ENCODE measurements at places on chromosomes 4 and X.
A peak's percentile ranks its signal among the peaks of the same experiment; 100 is the strongest.

DNA sequence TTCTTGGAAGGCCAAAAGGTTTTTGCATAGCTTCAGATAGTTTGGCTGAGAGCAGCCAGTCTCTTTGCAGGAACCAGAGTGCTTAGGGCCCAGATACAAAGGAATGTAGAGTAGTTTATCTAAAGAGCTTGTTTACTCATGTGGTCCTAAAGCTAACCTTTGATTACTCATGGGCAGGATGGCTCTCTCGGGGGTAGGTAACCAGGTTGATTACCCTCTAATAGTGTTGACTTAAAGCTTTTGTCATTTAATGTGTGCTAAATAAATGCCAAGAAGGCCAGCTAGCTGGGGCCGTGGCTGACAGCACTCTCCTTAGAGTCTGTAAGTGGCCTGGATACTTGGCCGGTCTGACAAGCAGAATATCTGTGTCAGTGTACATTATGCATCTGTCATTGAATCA lies 69.7 kb upstream of the MAGEB16 start:
- no peak overlapping the region for H3K27ac ChIP-seq
- no peak overlapping the region for H3K4me3 ChIP-seq
- no peaks in the 10 kb centered on the region for H3K27me3 ChIP-seq
- no peaks in the 10 kb centered on the region for H3K4me1 ChIP-seq
- DNase-seq, result no peak

- no peak overlapping the region for H3K27ac ChIP-seq
- no peak overlapping the region for H3K4me3 ChIP-seq
- H3K27me3 ChIP-seq, result peaks cover 6% of the 10 kb centered on the region
- no peaks in the 10 kb centered on the region for H3K36me3 ChIP-seq
These were observed 5.8 kb downstream of the CPE start for GRCh38 chr4:165384598-165384997.

DNA sequence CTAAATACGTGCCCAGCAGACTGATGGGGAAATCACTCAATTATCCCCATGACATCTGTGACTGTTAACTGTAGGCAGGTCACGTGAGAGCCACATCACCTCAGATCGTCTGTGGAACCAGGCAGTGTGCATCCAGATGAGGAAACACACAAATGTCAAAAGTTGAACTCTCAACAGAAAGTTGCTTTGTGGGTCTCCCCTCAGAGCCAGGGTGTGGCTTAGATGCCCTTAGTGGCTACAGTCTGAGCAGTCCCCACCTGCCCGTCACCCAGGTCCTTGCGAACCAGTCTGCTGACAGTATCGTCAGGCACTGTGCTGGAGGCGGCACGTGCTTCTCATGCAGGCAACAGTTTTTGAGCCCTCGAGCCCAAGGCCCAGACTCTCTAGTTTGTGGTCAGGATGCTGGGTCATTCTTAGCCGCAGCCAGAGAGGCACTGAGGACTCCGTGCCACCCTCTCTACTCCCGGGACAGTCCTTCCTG lies 10.8 kb downstream of the TMEM187 start:
- peaks cover 4% of the 10 kb centered on the region for H3K27me3 ChIP-seq
- peak overlapping the region; percentile 69 for H3K27ac ChIP-seq
- DNase-seq, result no peak
- peaks cover 43% of the 10 kb centered on the region for H3K4me1 ChIP-seq

DNA sequence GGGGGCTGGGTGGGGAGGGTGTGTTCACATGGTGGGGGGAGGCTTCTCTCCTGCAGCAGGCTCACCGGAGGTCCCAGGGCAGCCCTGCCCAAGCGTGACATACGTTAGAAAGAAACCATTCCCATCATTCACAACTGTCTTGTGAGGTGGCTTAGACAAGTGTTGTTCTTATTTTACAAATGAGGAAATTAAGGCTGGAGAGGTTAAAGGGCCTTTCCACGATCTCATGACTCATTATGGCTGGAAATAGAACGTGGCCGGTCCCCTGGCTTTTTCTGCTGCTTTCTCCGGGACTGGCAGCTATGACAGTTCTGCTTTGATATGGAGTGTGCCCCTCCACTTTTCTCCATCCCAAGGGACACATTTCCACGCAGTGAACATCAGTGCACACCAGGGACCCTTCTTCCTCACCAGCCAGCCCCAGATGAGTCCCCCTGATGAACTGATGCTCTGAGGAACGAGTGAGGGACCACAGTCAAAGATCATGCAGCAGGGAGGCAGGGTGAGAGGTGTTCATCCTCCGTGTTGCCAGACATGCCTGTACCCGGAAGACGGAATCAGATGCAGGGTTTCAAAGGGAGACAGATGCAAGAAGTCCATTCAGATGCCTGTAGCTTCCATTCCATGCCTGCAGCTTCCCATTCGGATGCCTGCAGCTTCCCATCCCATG lies 64.0 kb upstream of the ACSL1 start:
- H3K36me3 ChIP-seq, result no peaks in the 10 kb centered on the region
- no peak overlapping the region for H3K27ac ChIP-seq
- no peak for DNase-seq
- no peak overlapping the region for H3K4me3 ChIP-seq
- no peaks in the 10 kb centered on the region for H3K4me1 ChIP-seq

DNA sequence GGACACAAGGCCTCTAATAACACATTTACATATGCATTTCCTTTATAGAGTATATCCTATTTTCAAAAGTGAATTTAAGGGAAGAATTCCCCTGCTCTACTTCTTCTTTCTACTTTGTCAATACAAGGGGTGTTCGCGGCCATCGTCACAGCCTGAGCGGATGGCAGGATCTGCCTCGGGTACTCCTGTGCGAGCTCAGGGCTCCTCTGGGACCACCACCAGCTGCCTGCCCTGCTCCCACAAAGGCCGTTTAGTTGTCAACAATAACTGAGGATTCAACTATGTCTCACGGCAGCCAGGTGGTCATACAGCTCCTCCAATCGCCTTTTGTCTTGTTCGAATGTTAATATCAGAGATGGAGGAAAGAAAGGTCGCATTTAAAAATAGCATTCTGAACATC lies 228.2 kb upstream of the TENM3 start:
- no peak for DNase-seq
- H3K4me1 ChIP-seq, result no peaks in the 10 kb centered on the region
- H3K27me3 ChIP-seq, result no peaks in the 10 kb centered on the region

- no peaks in the 10 kb centered on the region for H3K4me1 ChIP-seq
- no peak overlapping the region for H3K27ac ChIP-seq
- no peak for DNase-seq
- H3K4me3 ChIP-seq, result no peak overlapping the region
- no peaks in the 10 kb centered on the region for H3K27me3 ChIP-seq
- peaks cover 7% of the 10 kb centered on the region for H3K36me3 ChIP-seq
These were observed 56.4 kb downstream of the SCFD2 start for GRCh38 chr4:53309321-53310040.

- H3K27me3 ChIP-seq, result no peaks in the 10 kb centered on the region
- H3K4me3 ChIP-seq, result no peak overlapping the region
- DNase-seq, result no peak
- no peak overlapping the region for H3K27ac ChIP-seq
These were observed 57.0 kb downstream of the GPC3 start for GRCh38 chrX:133928365-133928764.

DNA sequence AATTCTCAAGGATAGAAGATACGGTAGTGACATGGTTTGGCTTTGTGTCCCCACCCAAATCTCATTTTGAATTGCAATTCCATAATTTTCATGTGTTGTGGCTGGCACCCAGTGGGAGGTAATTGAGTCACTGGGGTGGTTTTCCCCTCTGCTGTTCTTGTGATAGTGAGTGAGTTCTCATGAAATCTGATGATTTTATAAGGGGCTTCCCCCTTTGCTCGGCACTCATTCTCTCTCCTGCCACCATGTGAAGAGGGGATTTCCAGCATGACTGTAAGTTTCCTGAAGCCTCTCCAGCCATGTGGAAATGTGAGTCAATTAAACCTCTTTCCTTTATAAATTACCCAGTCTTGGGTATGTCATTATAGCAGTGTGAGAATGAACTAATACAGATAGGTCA lies 8.5 kb upstream of the SPANXN4 start:
- DNase-seq, result no peak
- no peaks in the 10 kb centered on the region for H3K36me3 ChIP-seq
- no peaks in the 10 kb centered on the region for H3K4me1 ChIP-seq
- H3K4me3 ChIP-seq, result no peak overlapping the region
- no peak overlapping the region for H3K27ac ChIP-seq
- H3K27me3 ChIP-seq, result no peaks in the 10 kb centered on the region

- H3K36me3 ChIP-seq, result no peaks in the 10 kb centered on the region
- H3K27me3 ChIP-seq, result no peaks in the 10 kb centered on the region
- no peak for DNase-seq
- H3K4me3 ChIP-seq, result no peak overlapping the region
These were observed 1976.7 kb upstream of the ADGRL3 start for GRCh38 chr4:59223292-59223941.

GRCh38 chr4:53962516-53963225 lies 101.7 kb downstream of the CHIC2 start:
- H3K27me3 ChIP-seq, result no peaks in the 10 kb centered on the region
- no peak overlapping the region for H3K4me3 ChIP-seq
- DNase-seq, result no peak
- no peak overlapping the region for H3K27ac ChIP-seq

DNA sequence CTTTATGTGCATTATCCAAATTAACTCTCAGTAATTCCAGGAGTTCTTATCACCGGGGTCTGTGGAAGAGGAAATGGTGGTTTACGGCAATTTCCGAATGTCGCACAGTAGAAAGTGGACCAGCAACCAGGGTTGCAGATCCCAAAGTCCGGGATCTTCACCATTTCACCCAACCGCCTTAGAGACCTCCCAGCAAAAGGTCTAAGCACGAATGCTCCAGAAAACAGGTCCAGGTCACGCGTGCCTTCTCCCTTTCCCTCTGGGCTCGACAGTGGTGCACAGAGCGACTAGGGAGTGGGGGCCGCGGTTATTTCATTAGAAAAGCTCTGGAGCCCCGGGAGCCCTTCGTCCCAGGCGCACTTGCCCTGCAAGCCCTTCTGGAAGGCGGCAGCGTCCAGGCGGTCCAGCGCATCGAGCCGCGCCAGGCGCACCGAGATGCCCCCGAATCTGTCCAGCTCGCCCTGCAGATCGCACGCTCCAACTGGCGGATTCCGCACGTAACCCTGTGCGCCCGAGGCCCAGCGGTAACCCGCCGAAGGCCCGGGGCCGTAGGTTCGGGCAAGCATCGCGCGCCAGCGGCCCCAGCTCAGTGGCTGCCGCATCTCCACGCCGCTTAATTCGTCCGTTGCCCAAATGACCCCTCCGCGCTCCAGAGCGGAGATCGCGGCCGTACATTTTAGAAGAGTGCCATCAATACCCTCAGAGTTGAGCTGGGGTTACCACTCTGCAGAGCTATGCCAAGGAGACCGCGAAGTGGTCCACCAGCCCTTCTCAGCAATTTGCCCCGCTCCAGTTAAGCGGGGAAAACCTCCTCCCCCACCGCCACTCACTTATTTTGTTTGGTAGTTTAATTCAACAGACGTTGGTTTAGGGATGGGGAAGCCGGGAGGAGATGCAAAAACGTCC lies at the start of gene NUDT6:
Gene NUDT6 (minus strand): TSS at position 627 of the 906 bp plus-strand sequence. CDS start 25 bp downstream, at position 602.
- peak within 1 kb of the TSS; percentile 69 for H3K27ac ChIP-seq

DNA sequence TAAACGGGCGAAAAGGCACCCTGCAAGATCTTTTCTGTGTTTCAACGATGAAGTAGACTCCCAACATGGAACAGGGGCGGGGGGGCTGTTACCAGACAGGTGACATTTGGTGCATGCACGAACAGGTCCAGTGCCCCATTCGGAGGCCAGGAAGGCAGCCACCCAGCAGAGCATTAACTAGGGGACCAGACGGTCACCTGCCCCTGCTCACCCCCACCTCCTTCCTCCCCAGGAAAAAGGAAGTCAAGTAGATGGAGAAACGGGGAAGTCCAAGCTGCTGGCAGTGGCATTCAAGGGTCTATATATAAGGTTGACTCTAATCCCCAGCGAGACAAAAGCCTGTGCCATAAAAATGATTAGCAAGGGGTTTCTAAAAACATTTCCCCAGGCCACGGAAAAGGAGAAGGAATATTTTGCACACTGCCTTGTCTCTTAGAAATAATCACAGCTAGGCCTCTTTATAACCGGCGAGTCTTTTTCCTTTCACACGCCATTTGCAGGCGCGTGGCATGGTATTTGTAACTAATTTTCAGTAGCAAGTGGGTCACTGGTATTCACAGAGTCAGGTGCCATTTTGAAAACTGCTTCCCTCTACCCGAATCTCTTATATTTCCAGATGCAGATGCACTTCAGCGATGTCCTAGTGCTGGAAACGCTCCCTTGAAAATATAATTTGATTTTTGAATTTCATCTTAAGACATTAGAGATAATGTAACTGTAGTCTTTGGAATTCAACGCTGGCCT lies 1.2 kb upstream of the TMSB4X start:
- DNase-seq, result no peak
- no peaks in the 10 kb centered on the region for H3K27me3 ChIP-seq
- peaks cover 10% of the 10 kb centered on the region for H3K4me1 ChIP-seq
- H3K36me3 ChIP-seq, result peaks cover 13% of the 10 kb centered on the region
- H3K4me3 ChIP-seq, result peak overlapping the region; percentile 71

DNA sequence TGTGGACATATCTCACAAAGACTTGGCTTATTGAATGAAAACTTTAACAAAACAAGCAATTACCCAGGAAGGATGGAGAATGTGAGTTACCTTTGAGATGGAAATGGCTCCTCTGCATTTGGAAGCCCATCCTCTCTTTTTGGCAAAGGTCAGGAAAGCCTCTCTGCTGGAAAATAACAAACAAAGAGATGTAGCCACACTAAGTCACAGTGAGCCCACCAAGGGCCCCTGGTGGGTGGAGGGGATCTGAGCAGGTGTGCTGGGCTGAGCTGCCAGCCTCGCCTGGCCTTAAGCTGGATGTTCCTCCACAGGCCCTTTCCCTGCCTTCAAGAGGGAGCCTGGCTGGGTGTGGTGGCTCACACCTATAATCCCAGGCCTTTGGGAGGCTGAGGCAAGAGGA lies 269.2 kb downstream of the HNRNPD start:
- H3K4me3 ChIP-seq, result no peak overlapping the region
- H3K4me1 ChIP-seq, result no peaks in the 10 kb centered on the region
- no peaks in the 10 kb centered on the region for H3K36me3 ChIP-seq
- no peak overlapping the region for H3K27ac ChIP-seq

GRCh38 chr4:128298852-128299251 lies 11.2 kb upstream of the PGRMC2 start:
- H3K27me3 ChIP-seq, result no peaks in the 10 kb centered on the region
- H3K4me3 ChIP-seq, result no peak overlapping the region
- no peaks in the 10 kb centered on the region for H3K36me3 ChIP-seq
- no peak overlapping the region for H3K27ac ChIP-seq
- no peak for DNase-seq

- no peaks in the 10 kb centered on the region for H3K4me1 ChIP-seq
- no peak overlapping the region for H3K4me3 ChIP-seq
- no peaks in the 10 kb centered on the region for H3K36me3 ChIP-seq
- H3K27ac ChIP-seq, result no peak overlapping the region
These were observed 8.3 kb upstream of the XK start for GRCh38 chrX:37677243-37677642.

GRCh38 chrX:130336531-130336930 lies 3.2 kb upstream of the SLC25A14 start:
- no peaks in the 10 kb centered on the region for H3K27me3 ChIP-seq
- H3K4me3 ChIP-seq, result no peak overlapping the region
- H3K4me1 ChIP-seq, result no peaks in the 10 kb centered on the region
- no peak overlapping the region for H3K27ac ChIP-seq

GRCh38 chr4:89314291-89314690 lies 6.7 kb upstream of the GPRIN3 start:
- no peak overlapping the region for H3K27ac ChIP-seq
- H3K36me3 ChIP-seq, result no peaks in the 10 kb centered on the region
- H3K4me3 ChIP-seq, result no peak overlapping the region
- H3K4me1 ChIP-seq, result peaks cover 30% of the 10 kb centered on the region
- H3K27me3 ChIP-seq, result no peaks in the 10 kb centered on the region
- DNase-seq, result no peak
